ENCODE measurements at places on chromosomes 2 and 18.

GRCh38 chr2:203177361-203177760 is 61.5 kb upstream of the CYP20A1 start:
- no peak for DNase-seq

DNA sequence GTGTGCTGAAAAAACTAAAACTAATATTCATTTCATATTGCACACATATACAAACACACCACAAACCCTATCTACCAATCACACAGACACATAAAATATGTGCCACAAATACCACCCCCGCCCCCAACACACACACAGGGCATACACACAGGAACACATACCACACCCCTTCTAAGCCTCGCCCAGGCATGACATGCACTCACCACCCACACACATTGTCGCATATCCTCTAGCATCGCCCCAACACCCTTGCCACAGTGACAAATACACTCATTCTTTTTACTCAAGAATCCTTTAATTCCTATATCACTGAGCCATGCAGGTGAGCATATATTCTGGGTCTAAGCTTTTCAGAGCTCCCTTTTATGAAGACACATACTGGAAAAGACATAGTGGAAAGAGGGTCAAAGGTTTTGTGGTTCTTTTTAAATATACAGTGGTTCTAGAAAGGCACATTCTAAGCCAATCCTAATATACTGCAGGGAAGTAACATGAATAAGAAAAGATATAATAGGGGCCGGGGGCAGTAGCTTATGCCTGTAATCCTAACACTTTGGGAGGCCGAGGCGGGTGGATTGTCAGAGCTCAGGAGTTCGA is 24.5 kb upstream of the LCLAT1 start:
- no peak for DNase-seq

DNA sequence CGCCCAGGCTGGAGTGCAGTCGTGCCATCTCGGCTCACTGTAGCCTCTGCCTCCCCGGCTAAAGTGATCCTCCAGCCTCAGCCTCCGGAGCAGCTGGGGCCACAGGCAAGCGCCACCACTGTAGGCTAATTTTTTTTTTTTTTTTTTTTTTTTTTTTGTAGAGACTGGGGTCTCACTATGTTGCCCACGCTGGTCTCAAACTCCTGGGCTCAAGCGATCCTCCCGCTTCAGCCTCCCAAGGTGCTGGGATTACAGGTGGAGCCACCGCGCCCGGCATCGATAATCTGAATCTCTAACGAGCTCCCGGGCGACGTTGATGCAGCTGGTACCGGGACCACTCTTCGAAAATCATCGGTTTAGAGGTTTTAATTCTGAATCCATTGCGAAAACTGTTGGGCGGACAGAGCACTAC is 520 bp upstream of the CYP20A1 start:
- DNase-seq, result no peak

DNA sequence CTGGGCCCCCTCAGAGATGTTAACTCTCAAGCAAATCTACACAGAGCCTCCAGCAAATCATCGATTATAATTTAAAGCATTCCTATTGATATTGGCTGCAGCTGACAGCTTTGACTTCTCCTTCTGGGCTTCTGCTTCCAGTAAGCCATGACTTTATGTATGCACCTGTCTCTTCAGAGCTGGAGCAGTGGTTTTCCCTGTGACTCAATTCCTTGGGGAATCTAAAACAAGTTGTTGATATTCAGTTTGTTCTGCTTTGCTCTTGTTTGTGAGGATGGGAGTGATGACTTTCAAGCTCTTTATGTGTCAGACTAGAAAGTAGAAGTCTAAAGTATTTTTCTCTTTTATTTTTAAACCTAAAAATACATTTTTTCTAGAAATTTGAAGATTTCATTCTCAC is 45.1 kb upstream of the TNP1 start:
- DNase-seq, result no peak

DNA sequence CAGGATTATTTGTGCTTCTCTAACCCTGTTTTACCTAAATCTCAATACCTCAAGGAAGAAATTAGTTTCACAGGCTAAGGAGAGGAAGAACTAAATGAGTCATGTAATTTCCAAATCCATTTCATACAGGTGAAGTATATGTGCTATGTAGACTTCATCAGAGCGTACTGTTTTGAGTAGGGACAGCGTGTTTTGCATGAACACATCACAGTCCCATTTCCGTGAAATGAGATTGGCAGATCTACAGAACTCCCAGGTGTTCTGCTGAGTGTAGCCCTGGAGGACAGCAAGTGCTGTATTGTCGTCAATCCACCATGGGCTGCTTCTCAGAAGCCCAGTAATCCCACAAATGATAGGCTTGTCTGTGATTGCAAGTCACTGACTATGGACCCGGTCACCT is 97.7 kb downstream of the XRCC5 start:
- DNase-seq, result no peak

DNA sequence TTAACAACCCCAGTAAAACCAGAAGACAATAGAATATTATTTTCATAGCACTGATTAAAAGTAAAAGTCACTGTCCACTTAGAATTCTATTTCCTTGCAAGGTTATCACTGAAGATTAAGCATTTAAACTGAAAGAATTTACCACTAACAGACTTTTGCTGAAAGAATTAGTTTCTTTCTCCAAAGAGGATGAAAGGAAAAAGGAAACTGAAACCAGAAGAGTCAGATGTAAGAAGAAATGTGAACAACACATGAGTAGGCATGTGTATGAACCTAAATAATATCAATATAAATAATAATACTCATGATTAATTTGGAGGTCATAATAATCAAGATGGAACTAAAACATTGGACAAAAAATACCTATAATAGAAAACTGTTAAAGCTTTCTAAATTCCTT is 82.4 kb upstream of the KLHL29 start:
- no peak for DNase-seq

- no peak for DNase-seq
Observed at GRCh38 chr2:122639711-122640110, 884.3 kb downstream of the TSN start.

GRCh38 chr2:85199698-85200097 is 66.5 kb downstream of the TCF7L1 start:
- no peak for DNase-seq

DNA sequence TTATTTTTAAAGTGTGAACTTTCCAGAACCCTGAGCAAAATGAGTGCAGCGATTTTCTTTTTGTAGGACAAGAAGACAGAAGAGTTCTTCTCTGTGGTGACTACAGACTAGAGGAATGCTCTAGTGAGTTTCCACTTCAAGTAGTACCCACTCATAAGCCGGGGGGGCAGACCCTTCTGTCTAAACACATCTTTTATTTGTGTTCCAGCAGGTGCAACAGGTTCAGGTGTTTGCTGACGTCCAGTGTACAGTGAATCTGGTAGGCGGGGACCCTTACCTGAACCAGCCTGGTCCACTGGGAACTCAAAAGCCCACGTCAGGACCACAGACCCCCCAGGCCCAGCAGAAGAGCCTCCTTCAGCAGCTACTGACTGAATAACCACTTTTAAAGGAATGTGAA is 25.2 kb downstream of the PTRHD1 start:
- no peak for DNase-seq

- no peak for DNase-seq
Observed at GRCh38 chr2:20229322-20230113, 4.6 kb upstream of the SDC1 start.

- DNase-seq, result no peak
Observed at GRCh38 chr2:41546031-41546430, 501.8 kb upstream of the PKDCC start.

DNA sequence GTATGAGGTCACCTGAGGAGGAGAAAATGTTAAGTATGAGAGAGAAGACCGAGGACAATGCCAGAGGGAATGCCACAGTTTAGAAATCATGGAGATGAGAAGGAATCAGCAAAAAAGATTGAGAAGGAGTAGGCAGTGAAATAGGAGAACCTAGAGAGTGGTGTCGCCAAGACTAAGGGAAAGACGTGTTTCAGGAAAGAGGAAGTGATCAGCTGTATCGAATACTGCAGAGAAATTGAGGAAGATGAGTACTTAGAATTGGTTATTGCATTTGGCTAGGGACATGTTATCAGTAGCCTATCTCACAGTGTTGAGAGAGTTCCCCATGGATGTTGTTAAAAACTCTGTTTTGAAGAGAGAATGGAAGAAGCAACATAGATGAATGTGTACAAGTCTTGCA is 112.3 kb downstream of the GALNT1 start:
- DNase-seq, result no peak

- DNase-seq, result peak; percentile 62
Observed at GRCh38 chr2:183995632-183996031, 602.7 kb upstream of the ZNF804A start.

GRCh38 chr18:70190529-70190928 is 15.0 kb downstream of the RTTN start:
- no peak for DNase-seq

- no peak for DNase-seq
Observed at GRCh38 chr2:98489971-98490962, 45.6 kb downstream of the INPP4A start.

DNA sequence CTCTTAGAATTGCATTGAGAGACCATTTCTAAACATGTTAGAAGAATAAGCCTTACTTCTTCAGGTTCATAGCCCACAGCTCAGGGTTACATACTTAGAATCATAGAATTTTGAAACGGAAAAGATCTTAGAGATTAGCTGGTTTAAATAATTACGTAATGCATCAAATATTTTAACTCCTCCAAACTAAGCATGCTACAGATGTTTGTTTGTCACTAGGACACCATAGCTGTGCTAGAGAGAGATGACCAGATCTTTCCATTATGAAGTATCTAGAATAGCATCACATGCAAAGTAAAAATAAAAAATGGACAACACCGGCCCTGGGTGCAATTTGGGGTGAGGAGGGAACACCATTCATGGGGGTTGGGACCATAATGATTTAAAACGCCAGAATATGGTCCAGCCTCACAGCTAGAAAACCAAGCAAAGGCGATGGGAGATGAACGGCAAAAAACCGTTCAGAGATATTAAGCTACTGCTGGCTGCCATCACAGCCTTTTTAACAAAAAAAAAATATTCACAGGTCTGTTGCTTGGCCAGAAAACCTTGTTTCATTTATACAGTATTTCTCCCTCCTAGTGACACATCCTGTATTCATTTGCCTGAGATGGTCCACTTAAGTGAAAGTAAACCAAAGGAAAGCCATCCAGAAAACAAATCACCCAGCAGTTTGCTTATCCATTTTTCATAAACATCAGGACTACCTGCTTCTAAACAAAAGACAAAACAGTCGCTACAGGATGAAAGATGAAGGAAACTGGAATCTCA is 94.2 kb downstream of the EPHA4 start:
- DNase-seq, result no peak

GRCh38 chr18:2091937-2092336 is 479.4 kb downstream of the METTL4 start:
- DNase-seq, result no peak

- no peak for DNase-seq
Observed at GRCh38 chr2:96316999-96317398, 8.1 kb upstream of the ITPRIPL1 start.

DNA sequence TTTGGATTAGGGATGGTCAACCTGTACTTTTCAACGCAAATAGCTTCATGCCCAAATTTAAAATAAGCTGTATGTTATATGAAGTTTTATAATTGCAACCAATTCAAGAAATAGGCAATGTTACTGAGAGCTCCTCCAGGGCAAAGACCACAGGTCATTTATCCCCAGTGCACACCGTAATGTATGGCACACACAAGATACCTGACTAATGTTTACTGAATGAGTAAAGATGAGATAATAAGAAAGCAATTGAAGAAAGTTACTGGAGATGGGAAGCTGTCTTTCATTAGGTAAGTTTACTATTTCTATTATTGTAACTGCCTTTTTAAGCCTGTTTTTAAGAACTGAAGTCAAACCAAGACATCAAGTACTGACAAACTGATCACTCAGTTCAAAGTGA is 184.5 kb upstream of the VRK2 start:
- no peak for DNase-seq

GRCh38 chr2:33212151-33212550 is 264.3 kb upstream of the RASGRP3 start:
- no peak for DNase-seq

- no peak for DNase-seq
Observed at GRCh38 chr2:218422403-218423086, 3.6 kb downstream of the VIL1 start.

DNA sequence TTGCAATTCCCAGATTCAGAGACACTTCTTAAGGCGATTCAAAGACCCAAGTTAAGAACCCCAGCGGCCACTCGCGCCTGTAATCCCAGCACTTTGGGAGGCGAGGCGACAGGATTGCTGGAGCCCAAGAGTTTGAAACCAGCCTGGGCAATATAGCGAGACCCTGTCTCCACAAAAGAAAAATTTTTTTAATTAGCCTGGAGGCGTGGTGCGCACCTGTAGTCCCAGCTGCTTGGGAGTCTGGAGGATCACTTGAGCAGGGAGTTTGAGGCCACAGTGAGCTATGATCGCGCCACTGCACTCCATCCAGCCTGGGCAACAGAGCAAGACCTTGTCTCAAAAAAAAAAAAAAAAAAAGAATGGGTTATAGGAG is 585 bp upstream of the ANAPC1 start:
- no peak for DNase-seq

DNA sequence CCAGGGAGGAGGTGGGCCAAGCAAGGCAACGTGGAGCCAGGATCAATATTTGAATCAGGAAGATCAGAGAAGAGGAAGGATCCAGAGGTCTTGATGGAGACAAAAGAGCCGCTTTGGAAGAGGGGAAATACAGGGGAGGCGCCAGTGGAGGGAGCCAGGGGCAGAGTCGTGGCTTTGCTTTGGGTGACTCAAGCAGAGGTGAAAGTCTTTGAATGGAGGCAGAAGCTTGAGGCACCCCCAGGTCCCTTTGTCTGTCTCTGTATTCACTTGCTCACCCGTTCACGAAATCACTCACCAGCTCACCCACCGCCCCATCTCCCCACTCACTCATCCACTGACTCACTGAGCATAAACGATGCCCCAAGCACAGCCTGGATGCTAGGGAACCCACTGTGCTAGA is 134.1 kb downstream of the ACOXL start:
- DNase-seq, result no peak

- DNase-seq, result peak; percentile 5
Observed at GRCh38 chr2:227363756-227364155, 15.3 kb downstream of the TM4SF20 start.

DNA sequence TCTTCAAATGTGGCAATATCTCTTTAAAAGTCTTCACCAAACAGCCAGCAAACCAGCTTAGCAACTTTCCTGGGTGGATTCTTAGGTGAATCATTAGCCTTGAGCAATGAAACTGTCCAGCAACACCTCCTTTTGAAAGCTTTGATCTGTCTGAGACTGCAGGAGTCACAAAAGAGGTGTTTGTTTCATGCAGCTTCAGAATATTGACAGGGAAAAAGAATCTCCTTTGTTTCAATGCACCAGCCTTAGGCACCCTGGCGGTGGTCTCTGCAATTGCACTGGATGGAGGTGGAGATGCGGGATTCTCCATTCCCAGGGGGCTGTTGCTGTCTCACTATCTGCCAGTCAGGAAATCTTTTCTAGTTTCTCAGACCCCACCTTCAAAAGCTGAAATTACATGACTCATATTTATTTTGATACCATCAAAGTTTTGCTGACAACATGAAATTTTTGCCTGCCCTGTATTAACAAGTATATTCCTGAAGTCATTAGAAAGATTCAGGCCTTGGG is 76.0 kb upstream of the DSG1 start:
- DNase-seq, result peak; percentile 68

All from ACHN (cell line).